ENCODE measurements at places on chromosomes 7 and 10. TPM values are rescaled to one million over a fixed set of nuclear protein-coding genes. Genes with fewer than 3 reads are reported as not detected.

SH2B2 gene
- 0.81 TPM for total RNA-seq

TUBAL3 gene
- 0.53 TPM for total RNA-seq

PRR15 gene
- total RNA-seq, result 7.0 TPM

SLC39A12 gene
- total RNA-seq, result not detected

MYOF gene
- 26.8 TPM for total RNA-seq

OR9A2 gene
- 0.27 TPM for total RNA-seq

SH2D4B gene
- 0.52 TPM for total RNA-seq

OR13A1 gene
- total RNA-seq, result not detected

ADAM12 gene
- 5.2 TPM for total RNA-seq

UPK3BL1 gene
- total RNA-seq, result 7.3 TPM

CDHR1 gene
- total RNA-seq, result 3.2 TPM

SAMD9L gene
- 0.04 TPM for total RNA-seq

OPALIN gene
- total RNA-seq, result 0.21 TPM

NEUROG3 gene
- 0.38 TPM for total RNA-seq

SNCG gene
- 703 TPM for total RNA-seq

SPDYE5 gene
- total RNA-seq, result 1.6 TPM

ZNF775 gene
- 9.1 TPM for total RNA-seq

ENKUR gene
- total RNA-seq, result 4.6 TPM

FXYD4 gene
- total RNA-seq, result not detected

SPDYE6 gene
- 0.81 TPM for total RNA-seq

Measured in motor neuron (in vitro differentiated cells).